Osteoblast (primary cell): ENCODE measurements at places on chromosomes 4 and X. TPM values are rescaled to one million over a fixed set of nuclear protein-coding genes. Genes with fewer than 3 reads are reported as not detected.
A peak's percentile ranks its signal among the peaks of the same experiment; 100 is the strongest.

- H3K36me3 ChIP-seq = no peaks in the 10 kb centered on the region
- no peaks in the 10 kb centered on the region for H3K4me1 ChIP-seq
- H3K27ac ChIP-seq = no peak overlapping the region
- DNase-seq = no peak
Observed at GRCh38 chrX:8084006-8084405, 87.1 kb downstream of the VCX2 start.

GRCh38 chrX:95065151-95065550 is 1391.1 kb downstream of the FAM133A start:
- no peaks in the 10 kb centered on the region for H3K36me3 ChIP-seq
- H3K4me3 ChIP-seq = no peak overlapping the region
- no peak overlapping the region for H3K27ac ChIP-seq
- peaks cover 9% of the 10 kb centered on the region for H3K4me1 ChIP-seq

MAGEB10 gene
- total RNA-seq = not detected in 2 replicates

KLB gene
- total RNA-seq = not detected in 2 replicates

FOXO4 gene
- 6.8 and 7.6 TPM in 2 replicates for total RNA-seq

DNA sequence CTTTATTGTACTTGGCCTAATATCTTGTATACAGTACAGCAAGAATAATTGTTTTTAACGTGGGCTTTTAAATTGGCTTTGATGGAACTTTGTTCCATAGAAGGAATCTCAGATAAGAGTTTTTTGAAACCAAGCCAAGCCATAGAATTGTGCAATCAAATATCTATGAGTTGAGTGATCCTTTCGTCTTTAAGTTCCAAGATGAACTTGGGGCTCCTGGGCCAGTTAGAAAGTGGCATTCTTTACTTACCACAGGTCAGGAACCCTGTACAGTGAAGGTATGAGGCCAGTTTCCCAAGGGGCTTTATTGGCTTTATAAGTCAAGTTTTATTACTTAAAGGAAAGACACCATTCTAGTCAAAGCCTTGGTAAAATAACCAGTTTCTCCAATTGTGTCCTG is 2104.2 kb downstream of the PCDH7 start:
- H3K36me3 ChIP-seq = no peaks in the 10 kb centered on the region
- no peak for DNase-seq
- H3K27ac ChIP-seq = no peak overlapping the region
- H3K4me1 ChIP-seq = no peaks in the 10 kb centered on the region
- H3K4me3 ChIP-seq = no peak overlapping the region

DNA sequence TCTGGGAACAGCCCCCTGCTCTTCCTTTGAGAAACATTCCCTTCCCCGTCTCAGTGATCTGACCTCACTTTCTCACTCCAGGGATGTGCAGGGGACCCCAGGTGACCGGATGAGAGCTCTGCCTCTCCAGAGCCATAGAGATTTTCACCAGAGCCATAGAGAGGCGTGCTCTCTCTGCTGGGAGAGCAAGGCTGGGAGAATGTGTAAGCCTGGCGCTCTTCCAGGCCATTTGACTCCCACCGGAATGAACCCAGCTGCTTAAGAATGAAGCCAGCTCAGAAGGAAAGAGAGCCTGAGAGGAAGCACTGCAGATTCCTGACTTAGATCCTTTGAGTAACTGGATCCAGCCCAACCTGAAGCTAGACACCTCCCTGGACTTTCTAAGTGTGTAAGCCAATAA is 106.4 kb downstream of the DHX15 start:
- no peaks in the 10 kb centered on the region for H3K36me3 ChIP-seq
- no peak overlapping the region for H3K4me3 ChIP-seq
- no peaks in the 10 kb centered on the region for H3K4me1 ChIP-seq
- no peak overlapping the region for H3K27ac ChIP-seq
- H3K27me3 ChIP-seq = peaks cover 4% of the 10 kb centered on the region

FHIP1A gene
- 4.4 and 4.7 TPM in 2 replicates for total RNA-seq

- H3K36me3 ChIP-seq = no peaks in the 10 kb centered on the region
- H3K4me3 ChIP-seq = peak overlapping the region; percentile 71
- H3K27me3 ChIP-seq = no peaks in the 10 kb centered on the region
- peak overlapping the region; percentile 98 for H3K27ac ChIP-seq
- H3K4me1 ChIP-seq = peaks cover 27% of the 10 kb centered on the region
- peak; percentile 89 for DNase-seq
Observed at GRCh38 chr4:3387943-3388361, 53.8 kb upstream of the HGFAC start.

PWWP3B gene
- total RNA-seq = not detected in 2 replicates

GRCh38 chr4:153790962-153791551 is 2.2 kb upstream of the SFRP2 start:
- H3K27me3 ChIP-seq = peaks cover 61% of the 10 kb centered on the region
- H3K4me3 ChIP-seq = no peak overlapping the region
- H3K4me1 ChIP-seq = no peaks in the 10 kb centered on the region
- DNase-seq = peak; percentile 77

DNA sequence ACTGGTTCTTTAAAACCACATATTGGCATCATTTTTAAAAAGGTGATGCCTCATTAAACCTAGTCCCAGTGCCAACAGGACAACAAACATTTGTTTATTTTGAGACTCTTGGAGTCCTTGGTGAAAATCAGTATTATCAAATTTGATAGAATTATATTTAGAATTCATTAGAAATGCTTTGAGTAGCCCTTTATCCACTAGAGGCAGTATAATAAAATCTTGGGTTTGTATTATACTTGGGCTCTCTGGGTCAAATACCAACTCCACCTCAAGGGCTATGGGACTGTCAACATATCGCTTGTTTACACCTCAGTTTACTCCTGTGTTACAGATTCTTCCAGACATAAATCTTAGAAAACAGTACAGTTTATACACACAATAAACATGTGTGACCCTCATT is 335.7 kb upstream of the FSTL5 start:
- H3K27ac ChIP-seq = no peak overlapping the region
- no peaks in the 10 kb centered on the region for H3K27me3 ChIP-seq
- H3K36me3 ChIP-seq = no peaks in the 10 kb centered on the region
- no peaks in the 10 kb centered on the region for H3K4me1 ChIP-seq

DNA sequence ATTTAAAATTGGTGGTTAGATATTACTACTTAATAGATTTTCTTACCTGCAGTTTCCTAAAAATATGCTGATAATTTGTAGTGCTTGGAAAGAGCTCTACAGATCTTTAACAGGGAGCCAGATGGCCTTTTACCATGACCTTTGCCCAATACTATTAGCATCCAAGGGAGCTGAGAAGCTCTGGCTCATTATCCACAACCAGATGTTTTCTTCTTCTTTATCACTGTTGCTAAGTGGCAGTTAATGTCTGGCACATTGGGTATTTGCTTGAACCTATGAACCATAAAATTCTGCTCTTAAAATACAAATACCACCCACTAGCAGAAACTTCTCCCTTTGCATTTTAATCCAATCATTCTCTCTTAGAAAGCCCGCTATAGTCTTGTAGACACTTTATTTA is 1480.3 kb downstream of the C4orf33 start:
- DNase-seq = no peak
- no peak overlapping the region for H3K4me3 ChIP-seq
- no peak overlapping the region for H3K27ac ChIP-seq
- H3K36me3 ChIP-seq = no peaks in the 10 kb centered on the region
- H3K27me3 ChIP-seq = no peaks in the 10 kb centered on the region

DNA sequence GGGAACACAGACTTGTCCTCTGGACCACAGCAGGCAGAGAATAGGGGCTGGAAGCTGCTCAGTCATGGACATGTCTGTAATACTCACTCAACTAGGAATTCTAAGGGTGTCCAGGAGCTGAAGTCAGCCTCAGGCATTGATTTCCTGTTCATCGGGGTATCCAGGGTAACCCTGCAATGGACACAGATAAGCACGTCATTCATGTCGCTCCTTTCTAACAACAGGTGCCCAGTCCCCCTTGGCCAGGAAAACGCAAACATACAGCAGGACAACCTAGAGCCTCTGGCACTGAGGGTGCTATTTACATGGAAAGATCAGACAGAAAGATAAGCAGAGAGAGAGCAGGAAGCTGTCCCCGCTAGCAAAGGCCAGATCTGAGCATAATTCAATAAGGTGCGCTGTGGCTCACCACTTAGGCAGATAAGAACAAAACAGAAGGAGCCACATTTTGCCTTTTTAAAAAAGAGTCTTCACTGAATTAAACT is 21.3 kb downstream of the QDPR start:
- peaks cover 18% of the 10 kb centered on the region for H3K4me1 ChIP-seq
- no peak overlapping the region for H3K4me3 ChIP-seq
- H3K27me3 ChIP-seq = no peaks in the 10 kb centered on the region
- peaks cover 37% of the 10 kb centered on the region for H3K36me3 ChIP-seq
- no peak overlapping the region for H3K27ac ChIP-seq
- DNase-seq = peak; percentile 44

DNA sequence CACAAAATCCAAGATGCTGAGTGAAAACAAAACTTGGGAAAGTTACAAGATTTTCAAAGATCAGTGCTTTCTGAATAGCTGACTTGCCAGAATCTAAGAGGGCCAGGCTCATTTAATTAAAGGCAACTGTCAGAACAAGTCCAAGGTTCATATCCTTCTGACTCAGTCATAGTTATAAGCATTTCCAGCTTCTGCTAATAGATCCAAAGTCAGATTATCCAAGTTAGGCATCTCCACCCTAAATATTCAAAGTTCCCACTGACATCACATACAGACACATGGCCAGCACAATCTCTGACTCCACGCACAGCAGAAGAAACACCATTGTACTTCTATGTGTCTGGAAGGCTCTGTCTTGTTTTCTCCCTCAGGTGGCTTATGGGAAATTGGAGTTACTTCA is 41.8 kb downstream of the GASK1B start:
- no peak overlapping the region for H3K4me3 ChIP-seq
- H3K36me3 ChIP-seq = peaks cover 3% of the 10 kb centered on the region
- no peak overlapping the region for H3K27ac ChIP-seq
- H3K4me1 ChIP-seq = no peaks in the 10 kb centered on the region

SPANXB1 gene
- total RNA-seq = not detected in 2 replicates

GRCh38 chr4:107006218-107006617 is 29.9 kb downstream of the DKK2 start:
- no peak for DNase-seq
- H3K27ac ChIP-seq = no peak overlapping the region
- no peaks in the 10 kb centered on the region for H3K4me1 ChIP-seq
- no peaks in the 10 kb centered on the region for H3K27me3 ChIP-seq
- H3K4me3 ChIP-seq = no peak overlapping the region

ADH7 gene
- total RNA-seq = not detected in 2 replicates

ERCC6L gene
- total RNA-seq = 0.59 and 0.72 TPM in 2 replicates

CENPVL2 gene
- not detected in 2 replicates for total RNA-seq
